ENCODE measurements at places on chromosomes 1 and 21. TPM values are rescaled to one million over a fixed set of nuclear protein-coding genes. Genes with fewer than 3 reads are reported as not detected.

- no peak overlapping the region for H3K4me3 ChIP-seq
- no peaks in the 10 kb centered on the region for H3K4me1 ChIP-seq
- no peak for DNase-seq
Observed at GRCh38 chr1:68178821-68179490, 53.4 kb downstream of the WLS start.

KLF17 gene
- total RNA-seq, result not detected

GRCh38 chr1:162485236-162485635 lies 12.4 kb upstream of the UHMK1 start:
- H3K4me1 ChIP-seq, result no peaks in the 10 kb centered on the region
- H3K27ac ChIP-seq, result no peak overlapping the region
- DNase-seq, result no peak
- H3K27me3 ChIP-seq, result no peaks in the 10 kb centered on the region
- H3K4me3 ChIP-seq, result no peak overlapping the region

GRCh38 chr1:55399346-55399745 lies 184.2 kb upstream of the USP24 start:
- no peak overlapping the region for H3K27ac ChIP-seq
- DNase-seq, result no peak
- H3K27me3 ChIP-seq, result no peaks in the 10 kb centered on the region
- H3K4me3 ChIP-seq, result no peak overlapping the region
- no peaks in the 10 kb centered on the region for H3K4me1 ChIP-seq
- no peaks in the 10 kb centered on the region for H3K36me3 ChIP-seq

KRTAP13-2 gene
- not detected for total RNA-seq

IPO13 gene
- 17.9 TPM for total RNA-seq
